ENCODE measurements at places on chromosomes 16 and 17.

DNA sequence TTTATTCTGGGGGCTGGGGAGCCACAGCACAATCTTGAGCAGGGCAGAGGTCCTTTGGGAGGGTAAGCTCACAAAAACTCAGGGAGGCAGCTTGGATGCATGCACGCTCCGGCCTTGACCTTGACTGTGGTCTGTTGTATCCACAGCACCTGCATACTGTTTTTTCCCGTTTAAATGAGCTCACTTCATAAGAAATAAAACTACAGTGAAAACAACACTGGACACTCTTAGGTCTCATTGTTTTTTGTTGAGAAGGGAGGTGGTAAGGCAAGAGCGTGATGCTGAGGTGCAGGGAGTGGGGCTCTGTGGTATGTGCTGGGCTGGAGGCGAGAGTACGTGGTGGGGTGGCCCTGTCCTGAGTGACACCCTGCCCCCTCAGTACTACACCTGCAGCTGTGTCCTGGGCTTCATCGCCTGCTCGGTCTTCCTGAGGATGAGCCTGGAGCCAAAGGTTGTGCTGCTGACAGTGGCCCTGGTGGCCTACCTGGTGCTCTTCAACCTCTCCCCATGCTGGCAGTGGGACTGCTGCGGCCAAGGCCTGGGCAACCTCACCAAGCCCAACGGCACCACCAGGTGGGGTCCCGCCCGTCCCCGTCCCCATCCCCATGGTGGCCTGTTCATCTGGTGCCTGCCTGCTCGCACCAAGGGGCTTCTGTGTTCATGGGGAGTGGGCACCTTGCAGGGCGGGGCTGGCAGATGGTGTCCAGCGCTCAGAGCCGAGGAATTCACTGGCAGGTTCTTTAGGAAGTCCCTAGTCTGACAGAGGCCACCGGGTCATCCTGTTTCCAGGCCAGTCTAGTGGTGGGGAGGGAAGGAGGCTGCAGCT lies 44.2 kb downstream of the ADCY7 start:
- no peak for DNase-seq

- DNase-seq = no peak
Measured at GRCh38 chr16:24988129-24988518, 27.0 kb downstream of the ARHGAP17 start.

DNA sequence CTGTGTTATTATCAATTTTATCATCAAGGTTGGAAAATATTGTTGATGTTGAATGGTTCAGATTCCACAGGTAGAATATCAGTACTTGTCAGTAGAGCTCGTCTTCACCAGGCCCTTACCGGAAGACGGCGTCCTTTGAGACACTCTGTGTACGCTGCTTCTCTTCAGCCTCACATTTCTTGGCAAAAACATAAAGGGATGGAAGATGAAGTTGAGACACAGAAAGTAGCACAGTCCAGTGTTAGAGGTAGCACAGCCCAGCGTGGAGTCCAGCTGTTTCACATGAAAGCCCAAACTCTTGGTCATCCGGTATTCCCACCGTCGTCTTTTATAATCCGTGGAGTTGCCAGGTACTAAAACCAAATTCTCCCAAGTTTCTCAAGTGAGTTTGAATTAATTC lies 30.4 kb downstream of the ATP2C2 start:
- no peak for DNase-seq

DNA sequence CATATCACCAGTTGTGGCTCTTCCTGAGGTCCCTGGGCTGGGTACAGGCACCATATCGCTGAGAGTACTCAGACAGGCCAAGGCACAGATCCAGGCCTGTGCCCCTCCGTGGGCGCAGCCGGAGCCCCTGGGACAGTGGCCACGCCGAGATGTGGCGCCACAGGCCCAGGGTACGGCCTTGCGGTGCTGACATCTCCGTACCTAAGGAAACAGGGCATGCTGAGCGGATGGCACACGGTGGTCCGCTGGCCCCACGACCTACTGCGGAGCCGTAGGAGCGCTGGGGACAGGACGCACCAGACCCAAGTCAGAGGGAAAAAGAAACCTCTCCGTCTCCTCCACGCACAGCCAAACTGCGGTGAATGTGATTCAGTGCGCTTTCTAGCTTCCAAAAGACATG lies 26.5 kb downstream of the NDUFAF8 start:
- DNase-seq = no peak

DNA sequence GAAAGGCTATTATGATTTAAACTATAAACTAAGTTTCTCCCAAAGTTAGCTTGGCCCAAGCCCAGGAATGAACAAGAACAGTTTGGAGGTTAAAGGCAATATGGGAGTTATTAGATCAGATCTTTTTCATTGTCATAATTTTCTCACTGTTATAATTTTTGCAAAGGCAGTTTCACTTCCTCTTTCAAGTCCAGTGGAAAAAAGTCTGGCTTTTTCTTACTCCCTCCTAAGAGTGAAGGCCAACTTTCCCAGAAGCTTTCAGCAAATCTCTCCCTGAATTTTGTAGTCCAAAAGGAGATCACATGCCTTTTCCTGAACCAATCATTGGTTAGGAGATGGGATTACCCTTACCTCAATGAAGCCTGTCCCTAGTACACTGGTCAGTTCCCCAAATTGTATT lies 9.1 kb upstream of the BLMH start:
- DNase-seq = peak; percentile 47

DNA sequence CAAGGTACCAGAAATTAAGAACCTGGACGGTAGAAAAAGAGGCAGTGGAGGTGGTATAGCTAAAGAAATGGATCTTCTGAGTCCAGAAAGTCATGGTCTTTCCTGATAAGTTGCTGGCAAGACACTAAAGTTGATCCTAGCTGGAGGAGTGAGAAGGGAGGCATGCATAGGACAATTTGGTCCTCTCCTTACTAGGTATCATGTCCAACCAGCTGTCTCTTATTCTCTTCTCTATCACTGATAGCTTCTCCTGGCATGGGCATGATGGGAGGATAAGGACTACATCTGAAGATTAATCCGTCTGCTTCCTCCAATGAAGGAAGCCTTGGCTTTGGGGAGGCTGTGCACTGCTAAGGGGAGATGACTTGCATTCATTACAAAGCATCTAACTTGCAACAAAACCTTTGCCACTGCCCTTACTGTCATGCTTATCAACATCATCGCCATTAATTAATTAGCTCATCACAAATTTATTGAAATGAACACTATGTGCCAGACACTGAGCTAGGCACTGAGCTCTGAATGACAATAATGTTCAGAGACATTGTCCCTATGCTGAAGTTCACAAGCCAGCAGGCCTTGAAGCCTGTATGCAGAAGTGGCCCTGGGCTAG lies 3.1 kb upstream of the FAM117A start:
- no peak for DNase-seq

- DNase-seq = no peak
Measured at GRCh38 chr17:42163696-42164407, 9.1 kb upstream of the RAB5C start.

GRCh38 chr17:60827943-60828342 lies 150.3 kb downstream of the BCAS3 start:
- DNase-seq = no peak

GRCh38 chr16:21166561-21166961 lies 8.1 kb downstream of the LDAF1 start:
- DNase-seq = no peak

GRCh38 chr17:17191961-17192381 lies 14.2 kb downstream of the PLD6 start:
- no peak for DNase-seq

- DNase-seq = no peak
Measured at GRCh38 chr16:88088161-88088581, 136.9 kb downstream of the BANP start.

- no peak for DNase-seq
Measured at GRCh38 chr17:82313195-82314011, 4.0 kb downstream of the CD7 start.

GRCh38 chr17:80252871-80253270 lies 7.8 kb upstream of the RNF213 start:
- DNase-seq = peak; percentile 67

GRCh38 chr17:8062435-8062806 lies 23.6 kb downstream of the ALOX15B start:
- no peak for DNase-seq

- peak; percentile 61 for DNase-seq
Measured at GRCh38 chr16:3780570-3780969, 63.2 kb upstream of the TRAP1 start.

DNA sequence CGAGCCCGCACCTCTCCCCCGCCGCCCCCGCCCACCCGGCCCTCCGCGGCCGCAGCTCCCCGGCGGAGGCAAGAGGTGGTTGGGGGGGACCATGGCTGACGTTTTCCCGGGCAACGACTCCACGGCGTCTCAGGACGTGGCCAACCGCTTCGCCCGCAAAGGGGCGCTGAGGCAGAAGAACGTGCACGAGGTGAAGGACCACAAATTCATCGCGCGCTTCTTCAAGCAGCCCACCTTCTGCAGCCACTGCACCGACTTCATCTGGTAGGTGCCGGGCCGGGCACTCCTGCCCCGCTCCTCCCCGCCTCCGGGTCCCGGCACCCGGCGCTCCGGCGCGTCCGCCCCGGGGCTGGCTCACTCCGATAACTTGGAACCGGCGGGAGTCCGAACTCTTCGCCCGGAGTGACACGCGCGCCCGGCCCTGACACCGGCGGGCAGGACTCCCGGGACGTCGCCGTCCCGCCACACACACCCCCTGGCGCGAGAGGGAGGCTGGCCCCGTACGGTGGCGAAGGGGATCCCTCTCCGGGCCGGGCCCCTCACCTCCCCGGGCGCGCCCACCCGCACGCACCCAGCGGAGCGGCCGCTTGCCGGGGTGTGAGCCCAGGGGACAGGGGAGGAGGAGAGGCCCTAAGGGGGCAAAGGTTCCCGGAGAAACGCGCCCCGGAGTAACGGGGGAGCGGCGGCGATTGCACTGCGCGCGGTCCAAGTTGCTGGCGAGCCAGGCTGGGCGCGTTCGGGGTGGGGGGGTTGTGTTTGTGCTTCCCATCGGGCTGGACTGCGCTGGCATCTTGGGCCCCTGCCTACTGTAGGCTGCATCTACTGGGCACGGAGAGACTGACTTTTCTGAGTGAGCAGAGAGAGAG lies 581 bp downstream of the PRKCA start:
- DNase-seq = peak; percentile 54

DNA sequence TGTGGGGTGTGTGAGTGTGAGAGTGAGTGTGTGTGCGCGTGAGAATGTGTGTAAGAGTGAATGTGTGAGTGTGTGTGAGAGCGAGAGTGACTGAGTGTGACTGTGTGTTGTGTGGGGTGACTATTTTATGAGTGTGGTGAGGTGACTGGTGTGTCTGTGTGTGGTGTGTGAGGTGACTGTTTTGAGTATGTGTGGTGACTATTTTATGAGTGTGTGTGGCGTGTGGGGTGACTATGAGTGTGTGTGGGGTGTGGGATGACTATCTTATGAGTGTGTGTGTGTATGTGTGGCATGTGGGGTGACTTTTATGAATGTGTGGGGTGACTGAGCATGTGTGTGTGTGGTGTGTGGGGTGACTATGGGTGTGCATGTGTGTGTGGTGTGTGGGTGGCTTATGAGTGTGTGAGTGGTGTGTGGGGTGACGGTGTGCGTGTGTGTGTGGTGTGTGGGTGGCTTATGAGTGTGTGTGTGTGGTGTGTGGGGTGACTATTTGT lies 152.9 kb upstream of the PLCG2 start:
- DNase-seq = no peak

DNA sequence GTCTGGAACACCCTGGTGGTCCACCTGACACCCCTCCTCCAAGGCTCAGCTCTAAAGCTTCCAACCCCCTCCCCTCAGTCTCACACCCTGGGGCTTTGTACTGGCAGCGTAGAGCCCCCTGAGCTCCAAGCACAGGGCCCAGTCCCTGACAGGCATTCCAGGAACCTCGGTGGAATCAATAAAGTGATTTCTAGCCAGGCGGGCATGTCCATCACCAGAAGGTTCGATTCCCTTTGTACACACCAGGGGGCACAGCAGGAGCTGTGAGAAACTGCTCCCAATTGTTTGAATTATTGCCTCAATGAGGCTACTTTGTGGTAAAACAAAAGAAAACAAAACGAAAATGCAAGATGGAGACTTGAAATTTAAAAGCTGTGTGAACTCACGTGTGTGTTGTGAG lies 51.8 kb downstream of the SMPD3 start:
- DNase-seq = peak; percentile 51

- DNase-seq = no peak
Measured at GRCh38 chr17:32481193-32481592, 5.6 kb upstream of the CDK5R1 start.

DNA sequence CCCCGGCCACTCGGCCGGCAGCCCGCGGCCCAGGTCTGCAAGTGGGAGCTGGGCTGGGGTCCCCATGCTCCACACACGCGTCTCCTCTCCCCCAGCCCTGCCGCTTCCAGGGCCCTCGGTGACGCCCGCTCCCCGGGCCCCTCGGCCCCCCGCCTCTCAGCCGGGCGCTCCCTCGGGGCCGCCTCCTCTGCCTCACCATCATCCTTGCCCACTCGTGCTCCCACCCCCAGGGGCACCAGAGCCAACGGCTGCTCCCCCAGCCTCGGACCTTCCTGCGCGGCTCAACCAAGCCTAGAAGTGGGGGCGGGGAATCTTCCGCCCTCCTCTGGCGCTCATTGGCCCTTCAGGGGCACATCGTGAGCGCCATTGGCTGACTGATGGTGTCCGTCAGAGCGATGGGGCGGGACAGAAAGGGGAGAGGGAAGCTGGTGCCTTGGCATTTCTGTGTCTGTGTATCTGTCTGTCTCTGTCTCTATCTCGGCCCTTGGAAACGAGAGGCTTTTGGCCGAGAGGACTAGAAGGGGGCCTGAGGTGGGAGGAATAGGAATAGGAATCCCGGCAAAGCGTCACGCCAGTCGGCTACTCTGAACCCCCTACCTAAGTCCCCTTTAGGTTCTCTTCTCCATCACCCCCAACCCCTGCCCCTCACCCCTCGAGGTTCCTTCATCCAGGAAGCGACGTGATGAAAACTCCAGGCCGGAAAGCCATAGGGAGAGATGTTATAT lies 88.9 kb downstream of the CDC27 start:
- DNase-seq = peak; percentile 94

DNA sequence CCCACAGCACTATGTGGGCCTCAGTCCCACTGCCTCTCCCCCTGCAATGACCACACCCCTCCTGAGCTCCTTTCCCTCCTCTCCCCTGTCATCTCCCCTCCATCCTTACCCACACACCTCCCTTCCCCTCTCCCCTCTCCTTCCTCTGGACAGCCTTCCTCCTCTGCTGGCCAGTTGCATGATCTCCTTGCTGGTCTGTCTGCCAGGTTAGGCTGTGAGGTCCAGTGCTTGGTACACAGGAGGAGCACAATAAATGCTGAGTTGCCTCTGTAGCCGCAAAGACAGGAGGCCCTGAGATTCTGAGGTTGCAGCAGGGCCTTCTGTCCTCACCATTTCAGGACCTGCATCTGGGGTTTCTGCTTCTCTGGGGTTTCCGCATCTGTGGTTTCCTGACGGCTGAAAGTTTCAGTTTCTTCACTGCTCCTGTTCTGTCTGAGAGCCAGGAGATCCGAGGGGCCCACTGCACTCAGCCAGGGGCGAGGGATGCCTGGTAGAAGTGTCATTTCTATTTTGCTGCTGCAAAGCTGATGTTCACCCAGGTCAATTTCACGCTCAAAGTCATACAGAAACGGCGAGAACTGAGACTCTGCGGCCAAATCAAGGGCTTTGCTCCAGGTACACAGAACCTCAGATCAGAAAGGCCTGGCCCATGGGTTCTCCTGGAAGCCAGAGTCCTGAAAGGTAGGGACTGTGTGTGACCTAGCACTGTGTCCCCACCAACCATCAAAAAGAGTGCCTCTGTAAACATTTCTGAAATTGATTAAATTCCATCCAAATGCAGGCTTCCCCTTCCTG lies 4.6 kb upstream of the SLC12A3 start:
- DNase-seq = peak; percentile 76

All from KBM-7 (cell line).